ENCODE measurements at places on chromosomes 12 and 14.

DNA sequence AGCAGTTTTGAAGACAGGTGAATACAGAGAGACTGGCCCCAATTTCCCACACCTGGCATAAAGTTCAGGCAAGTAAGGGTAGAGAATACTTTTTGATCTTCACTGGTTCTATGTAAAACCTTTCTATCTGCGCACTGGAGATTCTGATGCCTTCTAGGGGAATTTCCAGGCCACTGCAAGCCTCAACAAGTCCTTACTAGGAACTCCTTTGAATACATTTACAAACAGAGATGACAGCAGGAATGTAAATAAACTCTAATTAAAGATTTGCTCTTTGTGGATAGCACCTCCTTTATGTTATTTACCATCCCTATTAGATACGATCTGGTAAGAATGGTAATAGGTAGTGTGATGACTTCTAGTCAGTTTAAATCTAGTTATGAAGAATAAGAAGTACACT, 69.2 kb downstream of the NTN4 start:
- H3K36me3 ChIP-seq: peaks cover 2% of the 10 kb centered on the region
- H3K27me3 ChIP-seq: no peaks in the 10 kb centered on the region
- no peak overlapping the region for H3K27ac ChIP-seq
- H3K4me1 ChIP-seq: peaks cover 20% of the 10 kb centered on the region

DNA sequence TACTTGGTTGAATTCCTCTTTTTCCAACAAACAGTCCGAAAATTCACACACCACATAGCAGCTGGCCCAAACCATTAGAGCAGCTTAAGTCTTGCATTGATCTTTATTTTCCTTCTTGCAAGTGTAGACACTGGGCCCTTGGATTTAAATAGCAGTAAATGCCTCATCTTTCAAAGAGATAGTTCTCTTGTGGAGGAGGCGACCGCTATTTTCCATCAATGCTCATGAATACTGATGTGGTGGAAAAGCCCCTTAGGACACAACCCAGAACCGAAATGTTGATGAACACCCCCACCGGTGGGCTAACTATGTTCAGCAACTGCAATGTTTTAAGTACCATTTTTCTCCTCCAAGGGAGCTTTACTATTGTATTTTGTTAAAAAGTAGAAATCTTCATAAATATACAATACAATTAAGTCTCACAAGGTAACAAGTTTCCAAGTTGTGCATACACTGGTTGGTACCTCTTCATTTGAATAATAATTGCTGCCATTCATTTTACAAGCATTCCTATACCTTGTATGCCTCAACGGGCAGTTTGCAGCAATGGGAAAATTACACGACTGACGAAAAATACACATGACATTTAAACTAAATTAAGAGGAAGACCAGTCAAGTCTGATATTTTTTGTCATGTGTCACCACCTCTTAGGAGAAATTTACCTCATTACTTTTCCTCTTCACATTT, 18.0 kb downstream of the NIN start:
- H3K36me3 ChIP-seq: peaks cover 1% of the 10 kb centered on the region
- no peaks in the 10 kb centered on the region for H3K4me1 ChIP-seq
- DNase-seq: no peak
- no peaks in the 10 kb centered on the region for H3K27me3 ChIP-seq
- no peak overlapping the region for H3K27ac ChIP-seq

DNA sequence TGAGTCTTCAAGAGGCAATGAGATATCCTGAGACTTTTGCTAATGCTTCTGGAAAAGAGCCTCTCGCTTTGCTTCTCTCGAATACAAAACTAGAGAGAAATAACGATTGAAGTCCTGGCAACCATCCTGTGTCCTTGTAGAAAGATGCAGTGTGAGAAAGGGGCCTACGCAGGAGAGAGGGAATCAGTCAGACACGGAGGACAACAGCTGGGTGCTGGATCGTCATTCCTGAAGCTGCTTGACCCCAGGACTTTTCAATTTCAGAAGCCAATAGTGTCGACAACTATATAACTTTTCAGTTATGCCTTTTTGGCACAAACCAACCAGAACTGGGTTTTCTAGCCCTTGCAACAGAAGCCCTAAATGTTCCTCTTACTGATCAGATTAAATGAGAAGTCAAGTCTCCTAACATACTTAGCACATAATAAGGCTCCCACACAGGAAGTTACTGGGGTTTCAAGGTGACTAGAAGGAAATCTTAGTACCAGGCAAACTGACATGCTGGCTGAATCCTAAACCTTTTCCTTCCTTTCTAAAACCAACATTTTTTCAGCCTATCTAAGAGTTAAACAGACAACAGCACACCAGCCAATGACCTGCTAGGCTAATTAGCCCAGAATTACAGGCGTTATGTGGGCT, 755.6 kb downstream of the MED13L start:
- H3K4me3 ChIP-seq: no peak overlapping the region
- DNase-seq: no peak
- H3K36me3 ChIP-seq: no peaks in the 10 kb centered on the region
- H3K27me3 ChIP-seq: no peaks in the 10 kb centered on the region
- no peak overlapping the region for H3K27ac ChIP-seq

- H3K27ac ChIP-seq: no peak overlapping the region
- peaks cover 51% of the 10 kb centered on the region for H3K27me3 ChIP-seq
- no peaks in the 10 kb centered on the region for H3K4me1 ChIP-seq
These were observed 355.1 kb upstream of the CCDC196 start for GRCh38 chr14:66131111-66131510.

GRCh38 chr12:104381731-104382480, 74.8 kb upstream of the CHST11 start:
- H3K4me1 ChIP-seq: peaks cover 16% of the 10 kb centered on the region
- H3K27ac ChIP-seq: no peak overlapping the region
- peak overlapping the region; percentile 46 for H3K4me3 ChIP-seq

DNA sequence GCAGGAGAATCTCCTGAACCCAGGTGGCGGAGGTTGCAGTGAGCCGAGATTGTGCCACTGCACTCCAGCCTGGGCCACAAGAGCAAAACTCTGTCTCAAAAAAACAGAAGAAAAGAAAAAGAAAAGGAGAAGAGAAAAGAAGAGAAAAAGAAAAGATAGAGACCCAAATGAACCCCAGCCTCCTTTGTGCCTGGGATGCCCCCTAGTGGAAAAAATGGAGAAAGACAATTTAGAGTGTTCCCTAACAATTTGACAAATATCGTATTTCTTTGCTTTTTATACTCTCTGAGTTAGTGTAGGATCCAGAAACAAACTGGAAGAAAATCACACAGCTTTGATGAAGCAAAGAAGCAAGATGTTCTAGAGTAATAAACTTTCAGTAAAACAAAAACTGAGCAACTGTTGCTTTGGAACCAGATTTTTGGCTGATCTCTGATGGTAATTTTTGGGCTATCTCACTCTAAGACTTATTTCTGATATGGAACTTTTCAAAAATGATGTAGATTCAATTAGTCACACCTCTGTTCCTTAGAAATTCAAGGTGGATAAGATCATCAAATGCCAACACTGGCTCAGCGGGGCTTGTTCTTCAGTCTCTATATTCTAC, 18.6 kb upstream of the PRKAB1 start:
- no peak overlapping the region for H3K27ac ChIP-seq
- H3K4me1 ChIP-seq: no peaks in the 10 kb centered on the region

DNA sequence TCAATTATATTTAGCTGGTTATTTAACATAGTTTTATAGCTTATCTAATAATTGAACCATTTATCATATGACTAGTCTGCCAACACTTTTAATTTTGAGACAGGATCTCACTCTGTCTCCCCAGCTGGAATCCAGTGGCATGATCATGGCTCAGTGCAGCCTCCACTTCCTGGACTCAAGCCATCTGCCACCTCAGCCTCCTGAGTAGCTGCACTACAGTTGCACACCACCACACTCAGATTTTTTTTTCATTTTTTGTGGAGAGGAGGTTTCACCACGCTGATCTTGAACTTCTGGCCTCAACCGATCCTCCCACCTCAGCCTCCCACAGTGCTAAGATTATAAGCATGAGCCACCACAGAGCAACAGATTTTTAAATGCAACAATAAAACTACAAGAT, 151.4 kb upstream of the MDGA2 start:
- H3K27ac ChIP-seq: no peak overlapping the region
- H3K4me3 ChIP-seq: no peak overlapping the region
- peak; percentile 43 for DNase-seq
- H3K4me1 ChIP-seq: no peaks in the 10 kb centered on the region
- H3K27me3 ChIP-seq: no peaks in the 10 kb centered on the region

- H3K4me3 ChIP-seq: no peak overlapping the region
- DNase-seq: no peak
- no peaks in the 10 kb centered on the region for H3K27me3 ChIP-seq
- H3K27ac ChIP-seq: no peak overlapping the region
- H3K36me3 ChIP-seq: no peaks in the 10 kb centered on the region
These were observed 186.9 kb upstream of the FLRT2 start for GRCh38 chr14:85342858-85343607.

- H3K4me1 ChIP-seq: no peaks in the 10 kb centered on the region
- no peaks in the 10 kb centered on the region for H3K36me3 ChIP-seq
- H3K4me3 ChIP-seq: no peak overlapping the region
These were observed 8.5 kb downstream of the CRACR2A start for GRCh38 chr12:3744229-3744901.

- no peaks in the 10 kb centered on the region for H3K4me1 ChIP-seq
- H3K36me3 ChIP-seq: peaks cover 34% of the 10 kb centered on the region
- no peak overlapping the region for H3K4me3 ChIP-seq
- no peak for DNase-seq
These were observed 297.0 kb downstream of the FUT8 start for GRCh38 chr14:65709576-65709975.

- no peak overlapping the region for H3K27ac ChIP-seq
- H3K36me3 ChIP-seq: no peaks in the 10 kb centered on the region
- H3K4me3 ChIP-seq: no peak overlapping the region
- peaks cover 10% of the 10 kb centered on the region for H3K27me3 ChIP-seq
- no peak for DNase-seq
These were observed 12.5 kb upstream of the CACNA2D4 start for GRCh38 chr12:1930803-1931597.

DNA sequence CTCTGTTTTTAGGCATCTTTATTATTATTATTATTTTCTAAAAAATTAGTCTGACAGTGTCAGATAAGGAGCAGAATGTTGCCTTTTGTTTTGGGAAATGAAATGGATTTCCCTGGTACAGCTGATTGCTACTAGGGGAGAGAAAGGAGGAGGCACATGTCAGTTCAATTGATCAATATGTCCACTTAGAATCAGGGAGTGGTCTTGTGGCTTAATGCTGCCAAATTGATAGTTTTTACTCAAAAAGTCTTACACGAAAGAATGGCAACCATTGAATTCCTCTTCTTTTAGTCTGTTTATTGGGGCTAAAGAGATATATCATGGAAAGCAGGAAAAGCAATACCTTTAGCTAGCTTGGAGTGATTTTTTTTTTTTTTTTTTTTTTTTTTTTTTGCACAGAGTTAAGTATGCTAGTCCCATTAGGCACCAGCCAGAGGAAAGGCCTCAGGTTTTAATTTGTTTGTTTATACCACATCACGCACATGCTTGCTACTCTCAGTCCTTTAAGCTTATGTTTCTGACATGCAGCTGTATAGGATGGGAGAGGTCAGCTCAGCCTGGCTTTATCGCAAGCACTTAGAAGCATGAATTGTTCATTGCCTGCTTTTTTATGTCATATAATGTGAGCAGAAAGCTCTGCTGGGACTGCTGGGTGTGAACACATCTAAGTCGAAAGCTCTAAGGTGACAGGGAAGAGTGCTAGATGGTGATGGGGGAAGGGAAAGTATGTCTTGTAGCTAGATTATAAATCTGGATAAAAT, 1.4 kb downstream of the AKAP6 start:
- H3K27ac ChIP-seq: no peak overlapping the region
- peaks cover 14% of the 10 kb centered on the region for H3K4me1 ChIP-seq
- H3K36me3 ChIP-seq: no peaks in the 10 kb centered on the region
- no peak overlapping the region for H3K4me3 ChIP-seq
- DNase-seq: no peak
- H3K27me3 ChIP-seq: no peaks in the 10 kb centered on the region

DNA sequence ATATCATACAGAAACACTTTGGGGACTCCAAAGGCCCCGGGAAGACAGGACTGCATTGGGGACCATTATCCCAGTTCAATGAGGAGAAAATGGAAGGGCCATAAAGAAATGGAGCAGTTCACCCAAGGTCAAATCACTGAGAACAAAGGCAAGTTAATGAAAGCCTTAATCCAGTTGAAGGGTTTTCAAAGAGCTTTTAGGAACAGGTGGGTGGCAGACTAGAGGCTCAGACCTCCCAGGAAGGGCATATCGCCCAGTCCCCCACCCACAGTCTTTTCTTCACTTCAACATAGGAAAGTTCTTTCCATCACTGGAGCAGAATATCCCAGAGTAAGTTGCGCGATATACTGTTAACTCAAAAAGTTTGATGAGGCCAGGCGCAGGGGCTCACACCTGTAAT, 136.1 kb upstream of the CCND2 start:
- H3K4me3 ChIP-seq: no peak overlapping the region
- no peak overlapping the region for H3K27ac ChIP-seq
- H3K36me3 ChIP-seq: no peaks in the 10 kb centered on the region

GRCh38 chr14:101595887-101596721, 34.8 kb downstream of the DIO3 start:
- no peaks in the 10 kb centered on the region for H3K36me3 ChIP-seq
- no peak overlapping the region for H3K4me3 ChIP-seq
- H3K27ac ChIP-seq: no peak overlapping the region
- no peaks in the 10 kb centered on the region for H3K27me3 ChIP-seq

DNA sequence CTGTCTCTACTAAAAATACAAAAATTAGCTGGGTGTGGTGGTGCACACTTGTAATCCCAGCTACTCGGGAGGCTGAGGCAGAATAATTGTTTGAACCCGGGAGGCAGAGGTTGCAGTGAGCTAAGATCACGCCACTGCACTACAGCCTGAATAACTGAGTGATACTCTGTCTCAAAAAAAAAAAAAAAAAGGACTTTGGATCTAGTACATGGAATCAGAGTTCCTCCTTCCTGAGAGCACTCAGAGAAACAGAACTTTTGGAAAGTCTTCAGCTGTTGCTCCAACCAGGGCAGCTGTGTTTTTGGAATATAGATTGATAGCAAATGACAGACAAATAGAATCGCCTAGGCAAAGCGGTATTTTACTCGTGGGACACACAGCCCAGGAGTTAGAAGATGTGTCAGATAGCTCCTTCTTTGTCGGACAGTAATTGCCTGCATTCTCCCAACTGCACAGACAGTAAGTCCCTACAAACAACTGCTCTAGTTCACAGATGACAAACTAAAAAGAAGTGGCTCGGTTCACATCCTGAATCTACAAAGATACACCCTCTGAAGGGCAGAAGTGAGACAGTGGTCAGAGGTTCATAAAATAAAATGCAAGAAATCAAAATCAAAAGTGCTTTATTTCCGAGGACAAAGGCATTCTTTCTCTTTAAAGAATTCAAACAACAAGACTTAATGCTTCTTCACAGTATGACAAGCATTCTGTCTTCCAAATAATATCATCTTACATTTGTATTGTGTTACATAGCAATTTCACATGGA, 17.1 kb upstream of the NEK9 start:
- H3K27me3 ChIP-seq: no peaks in the 10 kb centered on the region
- H3K36me3 ChIP-seq: peaks cover 9% of the 10 kb centered on the region
- H3K27ac ChIP-seq: no peak overlapping the region
- H3K4me3 ChIP-seq: no peak overlapping the region

All from PC-3 (cell line).